ENCODE measurements at places on chromosomes 1 and 21.

- no peak for DNase-seq
Observed at GRCh38 chr1:245046769-245047168, 108.0 kb upstream of the KIF26B start.

DNA sequence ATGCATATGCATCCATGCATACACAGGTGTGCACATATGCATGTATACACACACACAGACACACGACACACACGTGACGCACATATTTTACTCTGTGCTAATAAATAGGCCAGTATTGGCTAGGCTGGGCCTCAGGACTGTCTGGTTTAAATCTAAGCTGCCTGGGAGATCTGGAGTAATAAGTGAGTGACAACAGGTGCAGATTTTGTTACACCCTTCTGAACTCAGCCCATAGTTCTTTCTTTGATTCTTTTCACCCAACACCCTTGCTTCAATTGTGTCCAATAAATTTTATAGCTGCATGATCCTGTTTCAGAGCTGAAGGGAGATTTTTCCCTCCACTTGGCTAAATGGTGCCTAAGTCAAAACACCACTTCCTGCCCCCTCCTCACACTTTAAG lies 132.8 kb downstream of the FGGY start:
- DNase-seq = no peak

DNA sequence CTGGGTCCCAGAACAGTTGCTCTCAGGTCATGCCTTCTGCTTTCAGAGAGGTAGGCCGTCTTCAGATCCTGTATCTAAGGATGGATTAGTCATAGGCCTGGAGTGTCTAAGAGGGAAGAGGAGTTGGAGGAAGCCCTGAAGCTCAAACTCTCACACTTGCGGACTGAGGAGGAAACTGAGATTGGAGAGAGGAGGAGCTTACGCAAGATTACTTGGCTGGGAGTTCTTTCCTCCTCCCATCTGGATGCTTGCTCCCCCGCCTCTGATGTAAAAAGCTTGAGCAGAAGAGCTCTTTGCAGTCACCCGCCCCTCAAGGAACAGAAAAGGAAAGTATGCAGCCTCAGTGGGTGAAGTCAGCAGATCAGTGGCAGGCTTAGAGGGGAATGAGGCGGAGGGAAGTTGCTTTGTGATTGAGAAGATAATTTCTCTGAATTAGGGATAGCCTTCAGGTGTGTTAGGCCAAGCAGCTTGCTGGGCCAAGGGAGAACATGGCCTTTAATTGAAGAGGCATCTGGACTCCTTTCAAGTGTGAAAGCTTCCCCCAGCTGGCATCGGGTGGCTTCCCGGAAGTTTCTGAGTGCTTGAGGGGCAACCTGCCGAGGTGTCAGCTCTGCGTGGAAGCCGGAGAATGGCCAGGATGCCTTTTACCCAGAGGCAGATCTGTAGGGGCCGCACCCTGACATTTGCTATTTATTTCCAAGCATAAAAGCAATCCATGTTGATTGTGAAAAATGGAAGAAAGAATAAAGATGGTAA lies 6.6 kb downstream of the ADORA1 start:
- no peak for DNase-seq

DNA sequence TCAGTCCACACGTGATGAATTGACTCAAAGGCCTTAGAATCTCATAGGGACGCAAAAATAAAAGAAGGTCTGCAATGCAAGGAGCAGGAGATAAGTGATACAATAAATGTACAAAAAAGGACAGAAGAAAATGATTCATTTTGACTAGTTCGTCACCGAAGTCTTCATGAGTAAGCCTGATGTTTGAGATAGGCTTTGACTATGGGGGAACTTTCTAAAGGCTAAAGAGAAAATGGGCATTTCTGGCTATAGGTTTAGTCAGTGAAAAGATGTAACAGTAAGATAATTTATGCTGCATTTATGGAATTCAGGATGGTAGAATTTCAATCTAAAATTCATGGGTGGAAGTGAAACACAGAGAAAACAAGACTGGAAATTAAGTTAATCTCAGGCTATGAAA lies 163.0 kb downstream of the ADGRL4 start:
- no peak for DNase-seq

GRCh38 chr21:28548291-28548690 lies 444.4 kb downstream of the LTN1 start:
- DNase-seq = no peak

DNA sequence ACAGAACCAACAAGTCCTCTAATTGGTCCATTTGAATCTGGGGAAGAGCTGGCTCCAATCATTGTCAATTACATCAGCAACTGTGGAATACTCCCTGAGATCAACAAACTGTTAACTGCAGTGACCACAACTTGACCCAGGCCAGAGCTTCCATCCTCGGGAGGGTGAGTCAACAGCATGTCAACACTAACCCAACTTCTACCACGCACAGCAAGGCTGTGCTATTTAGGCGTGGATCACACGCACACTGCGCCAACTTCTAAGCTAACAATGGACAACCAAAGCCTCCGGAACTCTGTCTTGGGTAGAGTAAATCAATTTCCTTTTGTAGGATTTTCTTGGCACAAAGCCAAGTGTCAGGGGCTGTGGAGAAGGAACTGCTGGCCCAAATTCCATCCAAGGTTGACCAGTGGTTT lies 30.4 kb downstream of the APP start:
- no peak for DNase-seq

DNA sequence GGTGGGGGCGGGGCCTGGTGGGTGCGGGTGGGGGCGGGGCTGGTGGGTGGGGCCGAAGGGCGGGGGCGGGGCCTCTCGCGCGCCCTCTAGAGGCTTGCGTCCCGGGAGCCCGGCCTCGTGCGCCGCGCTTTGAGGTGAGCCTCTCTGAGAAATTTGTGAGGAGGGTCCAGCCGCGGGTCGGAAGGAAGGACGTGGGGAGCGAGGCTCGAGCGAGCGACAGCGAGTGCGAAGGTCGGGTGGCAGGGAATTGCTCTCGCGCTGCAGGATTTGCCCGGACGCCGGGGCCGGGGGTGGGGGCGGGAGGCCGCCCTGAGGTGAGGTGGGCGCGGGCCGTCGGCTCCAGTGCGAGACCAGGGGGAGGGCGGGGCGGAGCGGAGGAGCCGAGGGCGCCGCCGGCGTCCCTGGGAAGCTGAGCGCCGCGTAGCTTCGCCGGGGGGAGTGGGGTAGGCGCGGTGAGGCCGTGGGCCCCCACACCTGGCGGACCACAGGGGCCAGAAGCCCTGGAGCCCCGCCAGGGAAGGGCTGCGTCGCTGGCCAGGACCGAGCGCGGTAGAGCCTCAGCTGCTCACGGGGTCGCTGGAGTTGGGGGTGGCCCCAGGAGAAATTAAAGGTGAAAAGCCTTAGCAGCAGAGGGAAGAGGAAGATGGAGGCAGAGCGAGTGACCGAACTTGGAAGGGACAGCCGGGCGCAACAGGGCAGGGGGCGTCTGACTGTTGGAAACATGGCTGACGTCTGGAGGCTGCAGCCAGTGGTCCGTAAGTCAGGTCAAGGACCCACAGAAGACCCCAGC lies 754 bp upstream of the LSS start:
- DNase-seq = peak; percentile 42

DNA sequence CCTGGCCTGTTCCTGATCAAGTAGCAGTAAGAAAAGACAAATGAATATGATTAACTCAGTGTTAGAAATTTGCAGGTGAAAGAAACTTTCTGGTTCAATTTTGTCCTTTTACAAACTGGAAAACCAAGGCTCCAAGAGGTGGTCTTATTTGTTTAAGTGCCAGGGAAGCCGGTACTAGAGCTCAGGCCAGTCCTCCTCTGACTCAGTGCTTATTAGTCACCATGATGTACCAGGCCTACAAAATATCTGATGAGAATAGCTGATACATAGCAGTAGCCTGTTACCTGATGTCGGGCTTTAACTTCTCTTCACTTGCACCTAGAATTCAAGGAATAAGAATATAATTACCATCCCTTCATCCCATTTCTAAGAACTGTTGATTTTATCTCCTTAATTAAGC lies 394.8 kb downstream of the LMX1A start:
- DNase-seq = no peak

DNA sequence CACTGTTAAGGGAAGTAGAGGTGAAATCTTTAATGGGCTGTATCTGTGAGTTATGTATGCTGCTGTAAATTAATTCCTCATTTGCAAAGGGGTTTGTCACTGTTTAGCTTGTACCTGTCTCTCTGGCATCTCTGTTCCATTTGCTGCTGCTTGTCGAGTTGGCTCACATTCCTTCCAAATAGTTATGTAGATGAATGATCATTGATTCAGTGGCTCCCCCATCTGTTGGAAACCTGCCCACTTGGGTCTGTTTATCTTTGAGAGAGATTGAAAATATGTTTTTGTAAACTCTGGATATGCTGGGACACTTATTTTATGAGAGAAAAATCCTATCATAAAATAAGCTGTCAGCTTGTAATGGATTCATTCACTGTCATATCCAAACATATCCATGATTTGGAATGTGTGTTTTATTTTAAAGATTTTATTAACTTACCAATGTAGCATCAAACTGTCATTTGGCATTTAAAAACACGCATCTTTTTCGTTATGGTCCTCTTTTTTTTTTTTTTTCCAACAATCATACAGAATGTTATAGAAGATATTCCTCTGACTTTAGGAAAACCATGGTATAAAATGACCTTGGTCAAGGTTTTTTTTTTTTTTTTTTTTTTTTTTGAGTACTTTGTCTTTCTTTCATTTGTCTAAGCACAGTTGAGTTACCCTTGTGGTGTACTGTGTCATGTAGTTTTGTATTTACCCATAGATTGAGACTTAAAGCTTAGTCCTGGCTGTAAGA lies 3.5 kb downstream of the RYR2 start:
- DNase-seq = no peak

GRCh38 chr1:20151906-20152598 lies 12.9 kb downstream of the PLA2G2F start:
- DNase-seq = peak; percentile 91

DNA sequence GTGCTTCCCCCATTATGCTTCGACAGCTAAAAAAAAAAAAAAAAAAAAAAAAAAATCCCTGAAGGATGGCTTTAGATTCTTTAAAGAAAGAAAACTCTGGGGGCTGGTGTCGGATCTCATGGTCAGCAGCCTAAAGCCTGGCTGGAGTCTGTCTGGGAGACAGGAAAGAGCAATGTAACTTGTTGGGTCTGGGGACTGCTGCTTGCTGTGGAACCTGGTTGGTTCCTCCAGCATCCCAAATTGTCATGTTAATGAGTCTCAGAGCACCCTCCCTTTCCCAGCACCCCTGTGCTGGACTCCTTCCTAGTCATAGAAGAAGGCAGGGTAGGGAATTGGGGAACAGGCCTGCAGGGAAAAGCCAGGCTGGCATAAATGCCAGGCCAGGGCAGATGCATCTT lies 3.0 kb downstream of the KCNC4 start:
- DNase-seq = no peak

DNA sequence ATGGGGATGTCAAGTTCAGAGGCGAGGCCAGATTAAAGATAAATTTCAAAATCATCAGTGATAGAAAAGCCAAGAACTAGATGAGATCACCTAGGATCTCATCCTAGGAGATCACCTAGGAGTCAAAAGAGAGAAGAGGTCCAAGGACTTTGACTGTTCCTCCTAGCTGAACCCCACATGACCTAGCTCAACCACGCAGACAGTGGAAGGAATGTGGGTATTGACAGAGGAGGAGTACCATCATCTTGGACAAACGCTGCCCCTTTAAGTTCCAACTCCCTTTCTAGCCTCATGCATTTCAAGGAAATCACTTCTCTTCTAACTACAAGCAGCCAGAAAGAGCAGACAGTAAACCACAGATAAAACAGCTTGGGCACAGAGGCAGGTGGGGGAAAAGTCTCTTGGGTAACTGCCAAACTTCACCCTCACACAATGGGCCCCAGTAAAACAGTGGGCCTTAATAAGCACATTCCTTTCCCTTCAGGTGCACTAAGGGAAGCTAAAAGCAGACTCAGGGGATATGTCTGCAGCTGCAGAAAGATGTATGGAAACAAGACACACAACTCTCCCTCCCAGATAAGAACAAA lies 12.5 kb upstream of the FAM76A start:
- no peak for DNase-seq

DNA sequence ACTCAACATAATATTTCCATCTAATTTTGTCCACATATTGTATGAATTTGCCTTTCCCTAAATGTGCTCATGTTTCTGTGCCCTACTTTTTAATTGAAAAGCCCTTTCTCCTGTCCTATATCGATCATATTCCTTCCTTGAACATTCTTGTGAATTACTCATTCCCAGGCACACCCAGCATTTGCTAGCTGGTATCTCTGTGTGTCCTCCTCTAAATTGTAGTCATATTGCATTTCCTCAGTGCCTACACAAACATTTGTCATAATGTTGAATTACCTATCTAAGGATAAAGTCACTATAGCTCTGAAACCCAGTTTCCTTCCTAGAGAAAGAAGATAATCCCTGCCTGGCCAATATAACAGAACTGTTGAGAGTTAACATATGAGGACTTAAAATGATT lies 39.6 kb upstream of the TBX15 start:
- DNase-seq = no peak

DNA sequence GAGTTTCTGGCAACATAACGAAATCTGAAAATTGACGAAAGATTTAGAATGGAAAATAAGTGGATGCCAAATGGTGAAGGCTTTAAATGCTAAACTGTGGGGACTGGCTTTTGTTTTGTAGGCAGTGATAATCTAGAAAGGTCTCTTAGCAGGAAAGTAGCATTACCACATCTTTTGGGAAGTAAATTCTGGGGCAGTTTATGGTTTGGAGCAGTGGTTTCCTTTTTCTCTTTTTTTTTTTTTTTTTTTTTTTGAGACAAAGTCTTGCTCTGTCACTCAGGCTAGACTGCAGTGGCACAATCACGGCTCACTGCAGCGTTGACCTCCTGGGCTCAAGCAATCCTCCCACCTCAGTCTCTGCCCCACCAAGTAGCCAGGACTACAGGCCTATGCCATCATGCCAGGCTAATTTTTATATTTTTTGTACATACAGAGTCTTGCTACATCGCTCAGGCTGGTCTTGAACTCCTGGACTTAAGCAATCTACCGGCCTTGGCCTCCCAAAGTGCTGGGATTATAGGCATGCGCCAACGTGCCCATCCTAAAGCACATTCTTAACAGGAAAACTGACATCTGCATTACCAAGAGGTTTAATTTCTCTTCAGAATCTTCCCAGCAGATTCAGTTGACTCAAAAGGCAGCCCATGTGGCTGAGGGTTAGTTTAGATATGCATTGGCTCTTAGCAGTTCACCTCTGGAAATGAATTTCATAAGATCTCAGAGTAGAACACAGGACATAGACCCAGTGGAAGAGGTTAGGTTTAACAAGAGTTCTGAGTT lies 32.9 kb downstream of the C21orf91 start:
- DNase-seq = no peak

- no peak for DNase-seq
Observed at GRCh38 chr1:66648901-66649595, 103.2 kb upstream of the DYNLT5 start.

DNA sequence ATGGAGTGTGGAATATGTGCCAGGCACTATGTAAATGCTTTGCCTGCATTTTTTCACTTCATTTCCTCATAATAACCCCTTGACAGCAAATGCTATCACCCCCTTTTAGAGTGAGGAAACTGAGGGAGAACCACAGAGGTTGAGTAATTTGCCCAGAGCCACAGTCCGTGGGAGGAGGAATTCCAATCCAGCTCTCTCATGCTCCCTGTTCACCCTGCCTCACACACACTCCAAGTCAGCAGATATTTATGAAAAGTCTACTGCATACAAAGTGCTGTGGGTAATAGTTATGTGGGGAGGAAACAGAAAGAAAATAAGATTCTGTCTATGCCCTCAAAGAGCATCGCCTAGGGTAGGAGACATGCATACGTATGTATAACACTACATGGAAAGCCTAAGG lies 30.9 kb upstream of the RBM15 start:
- DNase-seq = no peak

All from GM19239 (cell line).